Activated effector memory CD4-positive, alpha-beta T cell treated with Interleukin-2 at 50 U/mL for 16 hours (primary cell): ENCODE measurements at places on chromosomes 6 and 20.
A peak's percentile ranks its signal among the peaks of the same experiment; 100 is the strongest.

DNA sequence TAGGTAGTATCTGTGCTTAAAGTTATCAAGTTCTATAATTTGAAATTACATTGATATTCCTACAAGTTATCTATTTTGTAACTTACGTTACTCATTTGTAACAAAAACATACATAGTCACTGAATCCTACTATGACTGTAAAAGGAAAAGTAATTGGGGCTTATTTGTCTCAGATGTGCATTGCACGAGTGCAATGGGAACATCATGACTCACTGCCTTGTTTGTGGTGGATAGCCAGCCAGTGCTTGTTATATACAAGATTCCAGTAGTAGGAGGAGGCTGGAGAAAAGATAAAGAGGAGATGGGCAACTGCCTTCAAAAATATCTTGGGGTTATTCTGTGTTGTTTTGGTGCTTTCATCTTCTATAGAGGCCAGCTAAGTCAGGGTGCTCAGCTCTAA lies 164.1 kb downstream of the RNF144B start:
- no peak for DNase-seq

GRCh38 chr20:14498772-14499171 lies 161.4 kb upstream of the FLRT3 start:
- DNase-seq: no peak

DNA sequence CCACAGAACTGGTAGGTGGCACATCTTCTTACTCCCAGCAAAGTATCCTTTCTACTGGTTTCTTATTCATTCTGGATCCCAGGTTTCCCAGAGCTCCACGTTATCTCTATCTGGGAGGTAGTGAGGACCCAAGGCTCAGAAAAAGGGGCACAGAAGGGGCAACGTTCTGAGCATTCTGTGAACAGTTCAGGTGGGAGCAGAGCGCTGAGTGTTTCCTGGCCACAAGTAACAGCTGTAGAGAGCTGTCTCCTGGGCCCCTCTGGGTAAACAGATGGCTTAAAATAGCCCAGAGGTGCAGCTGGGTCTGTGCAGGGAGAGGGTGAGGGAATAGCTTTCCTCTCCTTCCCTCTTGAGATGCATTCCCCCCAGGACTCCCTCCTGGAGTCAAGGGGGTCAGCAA lies 2.1 kb downstream of the APOBEC2 start:
- no peak for DNase-seq

GRCh38 chr20:1992359-1993110 lies 1.3 kb downstream of the PDYN start:
- DNase-seq: no peak

DNA sequence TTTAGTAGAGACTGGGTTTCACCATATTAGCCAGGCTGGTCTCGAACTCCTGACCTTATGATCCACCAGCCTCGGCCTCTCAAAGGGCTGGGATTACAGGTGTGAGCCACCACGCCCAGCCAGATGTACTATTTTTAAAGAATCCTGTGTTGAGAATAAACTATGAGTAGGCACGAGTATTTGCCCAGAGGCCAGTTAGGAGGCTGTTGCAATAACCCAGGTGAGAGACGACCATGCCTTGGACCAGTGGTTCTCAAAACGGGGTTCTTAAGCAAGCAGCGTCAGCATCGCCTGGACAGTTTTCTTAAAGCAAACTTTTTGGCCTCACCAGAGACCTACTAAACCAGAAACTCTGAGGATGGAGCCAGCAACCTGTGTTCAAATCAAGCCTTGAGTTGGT lies 258.8 kb downstream of the ZNF217 start:
- DNase-seq: no peak

DNA sequence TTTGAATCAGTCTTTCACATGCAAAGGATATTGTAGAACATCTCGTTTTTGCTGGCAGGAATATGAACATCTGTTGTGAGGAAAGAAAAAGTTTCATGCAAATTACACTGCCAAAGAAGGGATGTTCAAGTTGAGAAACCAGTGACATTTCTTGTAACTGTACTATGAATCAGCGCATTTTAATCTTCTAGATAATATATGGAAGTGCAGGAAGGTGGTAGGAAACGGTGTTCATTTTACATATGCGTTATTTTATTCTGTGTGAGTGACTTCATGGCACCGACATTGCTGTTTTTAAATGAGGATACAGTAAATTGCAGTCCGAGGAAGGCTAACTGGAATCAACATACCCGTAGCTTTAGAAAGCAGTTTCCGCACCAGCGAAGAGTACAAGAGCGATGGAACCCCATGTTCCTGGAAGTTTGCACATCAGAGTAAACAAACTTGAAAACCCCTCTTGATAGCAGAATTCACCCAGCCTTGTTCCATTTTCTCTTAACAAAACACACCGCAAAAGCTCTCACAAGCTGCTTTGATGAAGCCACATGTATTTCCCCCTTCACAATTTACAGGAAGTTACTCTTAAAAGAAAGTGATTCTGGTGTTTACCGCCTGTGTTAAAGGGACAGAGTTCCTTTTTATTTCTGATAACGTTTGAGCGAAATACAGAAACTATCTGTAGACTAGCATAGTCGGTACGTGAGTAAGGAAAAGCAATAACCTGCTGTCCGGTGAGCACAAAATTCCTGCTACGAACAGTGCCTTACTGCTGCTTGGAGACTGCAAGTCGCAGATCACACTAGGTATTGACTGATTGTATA lies 11.5 kb downstream of the PRDM1 start:
- DNase-seq: peak; percentile 36

DNA sequence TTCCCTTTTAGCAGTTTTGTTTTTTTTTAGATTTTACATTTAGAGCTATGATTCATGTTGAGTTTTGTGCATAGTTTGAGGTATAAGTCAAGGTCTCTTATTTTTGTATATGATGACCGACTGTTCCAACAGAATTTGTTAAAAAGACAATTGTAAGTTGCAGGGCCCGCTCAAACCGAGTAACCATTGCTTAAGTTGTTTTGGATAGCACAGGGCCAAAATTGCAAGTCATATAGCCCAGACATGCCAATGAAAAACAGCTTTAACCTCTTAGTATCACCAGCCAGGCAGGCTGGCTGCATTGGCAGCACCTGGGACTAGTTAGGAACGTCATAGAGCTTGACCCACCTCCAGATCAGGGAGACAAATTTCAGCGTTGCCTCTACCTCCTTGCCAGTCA lies 47.3 kb downstream of the PFDN4 start:
- DNase-seq: no peak

DNA sequence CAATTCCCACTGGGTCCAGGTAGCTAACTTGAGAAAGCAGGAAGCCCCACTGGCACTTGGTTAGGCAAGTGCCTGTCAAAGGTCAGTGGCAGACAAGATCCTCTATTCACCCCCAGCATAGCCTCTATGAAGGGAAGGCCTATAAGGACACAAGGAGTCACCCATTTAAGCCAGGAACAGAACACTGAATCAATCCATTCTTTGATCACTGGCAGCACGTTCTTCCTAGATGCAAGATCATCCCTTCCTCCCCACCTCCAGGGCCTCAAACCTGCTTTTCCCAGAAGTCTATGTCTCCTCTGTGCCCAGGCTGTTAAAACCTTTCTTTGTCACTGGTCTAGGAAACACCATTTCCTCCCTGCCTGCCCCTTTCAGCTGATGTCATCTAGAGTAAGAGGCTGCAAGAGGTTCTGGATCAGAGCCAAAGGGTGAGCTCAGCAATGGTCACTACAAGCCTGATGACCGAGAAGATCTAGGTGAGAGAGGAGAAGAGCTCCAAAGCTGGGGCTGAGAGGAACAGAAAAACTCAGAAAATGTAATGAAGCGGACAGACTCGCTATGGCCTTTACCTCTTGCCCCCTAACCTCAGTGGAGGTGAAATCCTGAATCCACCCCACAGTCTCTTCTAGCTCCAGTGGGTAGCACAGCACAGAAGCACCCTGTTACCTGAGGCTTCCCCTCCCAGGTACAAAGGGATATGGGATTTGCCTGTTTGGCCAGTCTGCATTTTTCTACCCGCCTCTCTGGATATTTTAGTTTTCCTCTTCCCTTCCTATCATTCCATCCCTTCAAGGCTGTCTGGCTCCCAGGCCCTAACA lies 1.8 kb downstream of the GTPBP2 start:
- no peak for DNase-seq

DNA sequence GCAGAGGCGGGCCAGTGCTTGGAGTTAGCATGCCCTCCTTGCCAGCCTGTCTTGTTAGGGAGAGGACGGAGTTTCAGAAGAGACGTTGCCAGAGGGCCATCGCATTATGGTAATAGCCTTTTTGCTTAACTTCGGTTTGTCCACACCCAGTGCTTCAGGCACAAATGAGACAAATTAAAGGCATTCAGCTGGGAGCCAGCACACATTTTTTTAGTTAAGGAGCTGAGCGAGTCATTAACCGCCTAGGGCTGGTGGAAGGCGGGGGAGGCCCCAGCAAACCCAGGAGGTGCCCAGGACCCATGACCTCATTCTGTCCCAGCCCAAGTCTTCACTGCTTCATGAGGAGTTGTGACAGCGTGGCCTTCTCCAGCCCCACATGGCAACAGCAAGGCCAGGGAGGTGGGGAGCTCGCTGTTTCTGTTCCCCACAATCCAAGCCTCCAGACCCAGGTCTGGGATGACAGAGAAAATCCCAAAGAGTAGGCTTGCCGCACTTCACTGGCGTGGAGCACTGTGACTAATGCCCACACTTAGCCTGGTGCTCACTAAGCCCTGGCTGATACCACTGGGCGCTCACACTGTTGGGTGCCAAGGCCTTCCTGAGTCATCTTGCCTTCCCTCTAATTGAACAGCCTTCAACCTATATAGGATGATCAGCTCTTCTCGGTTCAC lies 237.1 kb downstream of the ANKRD60 start:
- no peak for DNase-seq

DNA sequence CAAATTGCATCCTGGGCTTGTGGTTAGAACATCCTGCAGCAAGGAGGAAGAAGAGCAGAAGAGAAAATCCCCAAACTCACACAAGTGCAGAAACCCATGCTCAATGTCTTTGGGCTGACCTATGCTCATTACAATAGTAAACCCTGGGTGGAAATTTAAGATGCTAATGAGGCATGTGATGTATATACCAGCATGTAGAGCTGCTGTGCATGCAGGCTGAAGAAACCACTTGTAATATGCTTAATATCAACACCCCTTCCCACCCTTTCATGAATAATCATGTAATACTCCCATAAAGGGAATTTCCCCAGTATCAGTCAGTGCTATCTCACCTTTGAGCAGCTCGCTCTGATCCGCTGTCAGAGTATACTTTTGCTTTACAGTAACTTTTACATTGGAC lies 90.0 kb upstream of the GRIK2 start:
- no peak for DNase-seq

- DNase-seq: no peak
Observed at GRCh38 chr6:151738267-151738666, 69.2 kb upstream of the ESR1 start.

DNA sequence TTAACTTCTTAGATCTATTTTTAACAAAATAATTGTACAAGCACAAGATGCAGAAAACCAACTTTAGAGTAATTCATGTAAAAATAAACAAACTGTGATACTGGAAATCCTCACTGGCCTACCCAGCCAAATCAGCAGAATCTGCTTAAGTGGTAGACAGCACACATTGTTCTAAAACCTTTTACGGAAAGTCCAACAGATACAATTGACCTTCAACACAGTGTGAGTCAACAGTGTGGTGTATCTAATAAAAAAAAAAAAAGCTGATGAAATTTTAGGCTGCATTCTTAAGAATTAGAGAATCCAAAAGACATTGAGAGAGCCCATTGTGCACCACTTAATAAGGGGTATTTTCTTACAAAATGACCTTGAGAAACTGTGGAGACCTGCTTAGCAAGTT lies 174.5 kb downstream of the COL21A1 start:
- DNase-seq: no peak

- no peak for DNase-seq
Observed at GRCh38 chr6:149200282-149200945, 117.1 kb upstream of the TAB2 start.

GRCh38 chr20:63061051-63061770 lies 54.4 kb upstream of the BHLHE23 start:
- DNase-seq: no peak

GRCh38 chr6:25334793-25335192 lies 55.6 kb downstream of the CARMIL1 start:
- no peak for DNase-seq

DNA sequence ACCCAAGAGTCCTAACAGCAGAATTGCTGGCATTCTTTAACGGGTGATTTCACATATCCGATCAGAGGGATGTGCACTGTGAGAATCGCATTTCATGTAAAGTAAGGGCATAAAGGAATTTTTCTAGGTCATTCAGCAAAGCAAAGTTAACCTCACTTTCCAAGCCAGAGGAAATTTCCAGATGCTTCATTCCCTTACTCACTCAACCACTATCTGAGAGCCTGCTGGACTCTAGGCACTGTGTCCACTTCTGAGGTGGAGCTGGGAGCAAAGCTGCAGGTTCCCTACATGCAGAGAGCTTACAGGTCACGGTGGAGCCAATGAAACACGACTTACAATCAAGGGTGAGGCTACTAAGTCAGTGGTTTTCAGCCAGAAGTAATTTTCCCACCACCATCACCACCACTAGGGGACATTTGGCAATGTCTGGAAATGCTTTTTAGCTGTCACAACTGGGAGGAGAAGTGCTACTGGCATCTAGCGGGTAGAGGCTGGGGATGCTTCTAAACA lies 34.5 kb upstream of the TSHZ2 start:
- DNase-seq: no peak

GRCh38 chr6:35688605-35689322 lies at the start of gene FKBP5:
Gene FKBP5, minus strand, starts transcription at chr6:35688915. Its CDS starts 46,091 bp downstream, at chr6:35642824.
- DNase-seq: peak; percentile 81

GRCh38 chr6:38172739-38173410 lies 353.3 kb downstream of the ZFAND3 start:
- DNase-seq: no peak

GRCh38 chr6:11814819-11815218 lies 36.2 kb upstream of the ADTRP start:
- no peak for DNase-seq

- DNase-seq: no peak
Observed at GRCh38 chr6:162442687-162443086, 284.9 kb downstream of the PRKN start.

GRCh38 chr6:137861550-137862337 lies 5.3 kb upstream of the TNFAIP3 start:
- DNase-seq: no peak

GRCh38 chr6:82645536-82646230 lies 282.1 kb downstream of the TPBG start:
- no peak for DNase-seq

DNA sequence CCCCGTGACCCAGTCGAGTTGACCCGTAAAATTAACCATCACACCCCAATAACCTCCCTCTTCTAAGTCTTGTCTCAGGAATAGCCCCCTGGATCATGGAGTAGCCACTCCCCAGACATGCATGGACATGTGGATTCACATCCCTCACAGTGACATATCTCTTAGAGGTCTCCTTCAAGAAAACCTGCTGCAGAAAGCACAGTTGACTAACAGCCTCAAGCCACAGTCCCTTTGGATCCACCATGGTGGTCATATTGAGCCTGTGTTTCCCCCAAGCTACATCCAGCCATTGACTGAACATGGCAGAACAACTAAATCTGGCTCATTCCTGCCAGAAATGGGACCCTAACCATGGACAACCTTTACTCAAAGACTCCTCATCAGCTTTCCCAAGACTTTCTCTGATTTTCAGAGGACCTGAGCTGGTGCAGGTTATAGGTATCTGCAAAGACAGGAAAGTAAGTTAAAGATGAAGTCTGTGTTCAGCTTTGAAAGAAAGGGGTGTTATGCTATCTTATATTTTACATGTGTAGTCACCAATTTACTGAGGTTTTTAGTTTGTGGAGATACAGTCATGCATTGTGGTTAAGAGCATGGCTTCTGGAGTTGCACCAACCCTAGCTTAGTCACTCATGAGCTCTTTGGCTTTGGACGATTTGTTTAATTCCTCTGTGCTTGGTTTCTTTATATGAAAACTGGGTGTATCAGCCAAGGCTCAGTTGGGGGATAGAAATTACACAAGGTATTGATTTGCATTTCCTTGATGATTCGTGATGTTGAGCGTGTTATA lies 219.1 kb downstream of the MYLK4 start:
- DNase-seq: no peak

- DNase-seq: no peak
Observed at GRCh38 chr6:130900913-130901312, 73.7 kb downstream of the SMLR1 start.
